ENCODE measurements at places on chromosomes 6 and 20. TPM values are rescaled to one million over a fixed set of nuclear protein-coding genes. Genes with fewer than 3 reads are reported as not detected.

DNA sequence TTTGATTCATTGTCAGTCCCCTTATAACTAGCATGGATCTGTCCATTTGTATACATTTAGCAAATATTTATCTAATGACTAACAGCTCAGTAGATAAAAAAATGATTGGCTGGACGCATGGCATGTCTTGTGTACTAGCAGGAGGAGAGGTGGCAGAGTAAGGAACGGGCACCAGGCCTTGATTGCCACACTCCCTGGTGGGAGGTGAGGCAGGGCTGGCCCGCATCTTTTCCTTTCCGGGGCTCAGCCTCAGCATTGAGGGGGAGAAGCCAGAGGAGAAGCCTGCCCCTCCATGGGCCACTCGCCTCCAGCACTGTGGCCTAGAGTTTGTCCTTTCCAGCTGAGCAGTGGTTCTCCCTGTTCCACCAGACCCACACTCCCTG lies 84.9 kb upstream of the TMEM181 start:
- DNase-seq, result no peak
- H3K36me3 ChIP-seq, result peaks cover 3% of the 10 kb centered on the region
- no peaks in the 10 kb centered on the region for H3K4me1 ChIP-seq
- H3K4me3 ChIP-seq, result no peak overlapping the region
- no peaks in the 10 kb centered on the region for H3K27me3 ChIP-seq

DNA sequence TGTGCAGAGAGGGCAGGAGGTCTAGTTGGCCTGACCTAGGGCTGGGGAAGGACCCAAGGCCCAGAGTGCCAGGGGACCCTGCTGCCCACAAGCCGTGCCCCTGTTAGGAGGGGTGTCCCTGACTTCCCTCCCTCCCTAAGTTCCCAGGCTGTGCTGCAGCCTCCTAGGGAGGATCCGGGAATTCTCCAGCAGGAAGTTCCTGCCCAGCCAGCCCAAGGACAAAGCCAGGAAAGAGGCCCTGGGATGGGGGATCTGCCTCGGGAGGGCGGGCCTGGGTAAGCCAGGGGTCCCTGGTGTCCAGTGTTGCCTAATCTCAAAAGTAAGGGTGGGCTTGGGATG lies 9.3 kb upstream of the BAK1 start:
- peaks cover 21% of the 10 kb centered on the region for H3K4me1 ChIP-seq
- H3K4me3 ChIP-seq, result no peak overlapping the region
- H3K27ac ChIP-seq, result no peak overlapping the region
- H3K36me3 ChIP-seq, result no peaks in the 10 kb centered on the region
- H3K27me3 ChIP-seq, result no peaks in the 10 kb centered on the region

- no peak overlapping the region for H3K27ac ChIP-seq
- no peak overlapping the region for H3K4me3 ChIP-seq
- no peaks in the 10 kb centered on the region for H3K27me3 ChIP-seq
- H3K4me1 ChIP-seq, result peaks cover 11% of the 10 kb centered on the region
These were observed 189.4 kb upstream of the RREB1 start for GRCh38 chr6:6918216-6918983.

PPP1R3G gene
- total RNA-seq, result not detected

- no peaks in the 10 kb centered on the region for H3K27me3 ChIP-seq
- no peak for DNase-seq
- H3K27ac ChIP-seq, result no peak overlapping the region
- no peaks in the 10 kb centered on the region for H3K4me1 ChIP-seq
- peaks cover 38% of the 10 kb centered on the region for H3K36me3 ChIP-seq
These were observed 24.8 kb upstream of the DYNLRB1 start for GRCh38 chr20:34491226-34491931.

Data from CD8-positive, alpha-beta memory T cell (primary cell).